Natural killer cell (primary cell): ENCODE measurements at places on chromosomes 4 and X. TPM values are rescaled to one million over a fixed set of nuclear protein-coding genes. Genes with fewer than 3 reads are reported as not detected.

PRRG3 gene
- not detected for total RNA-seq

NPY1R gene
- not detected for total RNA-seq

C4orf50 gene
- total RNA-seq: 0.63 TPM

CCDC158 gene
- total RNA-seq: not detected

UGT2B15 gene
- total RNA-seq: not detected

ERCC6L gene
- 0.54 TPM for total RNA-seq

FGFR3 gene
- not detected for total RNA-seq

HMX1 gene
- not detected for total RNA-seq

HELT gene
- total RNA-seq: not detected

KLHL13 gene
- total RNA-seq: 0.16 TPM

ADH4 gene
- total RNA-seq: not detected

- peak; percentile 21 for DNase-seq
Measured at GRCh38 chr4:6781561-6781960, 966 bp upstream of the KIAA0232 start.

DNA sequence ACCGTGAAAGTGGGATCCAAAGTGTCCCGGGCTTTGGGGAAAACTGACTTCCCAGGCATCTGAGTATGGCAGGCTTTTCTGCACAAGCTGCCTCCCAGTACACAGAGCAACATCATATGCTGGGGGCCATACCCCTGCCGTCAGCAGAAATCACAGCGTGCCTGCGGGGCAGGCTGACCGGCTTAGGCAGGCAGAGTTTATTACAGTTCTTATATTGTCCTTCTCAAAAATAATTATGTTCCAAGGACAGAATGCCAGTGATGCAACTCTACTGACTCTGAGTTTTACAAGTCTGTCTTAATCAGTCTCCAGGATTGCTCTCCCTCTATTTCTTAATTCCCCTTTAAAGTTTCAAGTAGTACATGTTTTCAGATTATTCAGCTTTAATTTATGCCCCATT is 37.0 kb downstream of the IL21 start:
- no peak for DNase-seq

- DNase-seq: no peak
Measured at GRCh38 chr4:137125011-137125410, 407.3 kb downstream of the PCDH18 start.

GRCh38 chrX:115892787-115893671 is 277.5 kb upstream of the AGTR2 start:
- no peak for DNase-seq

DNA sequence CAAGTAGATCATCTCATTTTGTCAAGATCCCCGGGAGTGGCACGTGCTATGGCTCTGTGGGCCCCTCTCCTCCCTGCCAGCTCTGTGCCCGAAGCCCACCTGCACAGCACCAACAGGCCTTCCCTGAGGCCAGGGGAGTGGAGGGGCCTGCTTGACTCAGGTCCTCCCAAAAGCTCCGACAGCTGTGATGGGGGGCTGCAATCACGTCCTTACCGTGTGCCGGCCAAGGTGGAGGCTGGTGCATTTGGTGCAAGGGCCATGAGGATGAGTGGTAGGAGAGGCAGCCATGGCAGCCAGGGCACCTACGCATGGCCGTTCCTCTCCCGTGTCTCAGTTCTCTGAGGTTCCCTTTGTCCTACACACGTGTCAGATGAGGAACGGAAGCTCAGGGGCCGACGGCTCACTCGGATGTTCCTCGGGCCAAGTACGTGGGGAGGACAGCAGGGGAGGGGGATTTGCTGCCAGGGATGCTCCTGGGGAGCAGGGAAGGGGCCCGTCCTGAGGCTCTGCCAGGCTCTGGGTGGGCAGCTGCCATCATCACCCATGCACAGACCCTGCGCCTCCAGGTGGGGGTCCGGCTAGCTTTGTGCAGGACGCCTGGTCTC is 95.8 kb downstream of the HMX1 start:
- no peak for DNase-seq

GRCh38 chr4:124276461-124276860 is 436.1 kb downstream of the ANKRD50 start:
- no peak for DNase-seq

GRCh38 chr4:185235843-185236503 is 26.6 kb downstream of the SNX25 start:
- no peak for DNase-seq

- DNase-seq: no peak
Measured at GRCh38 chrX:16577483-16578029, 72.4 kb upstream of the S100G start.

DNA sequence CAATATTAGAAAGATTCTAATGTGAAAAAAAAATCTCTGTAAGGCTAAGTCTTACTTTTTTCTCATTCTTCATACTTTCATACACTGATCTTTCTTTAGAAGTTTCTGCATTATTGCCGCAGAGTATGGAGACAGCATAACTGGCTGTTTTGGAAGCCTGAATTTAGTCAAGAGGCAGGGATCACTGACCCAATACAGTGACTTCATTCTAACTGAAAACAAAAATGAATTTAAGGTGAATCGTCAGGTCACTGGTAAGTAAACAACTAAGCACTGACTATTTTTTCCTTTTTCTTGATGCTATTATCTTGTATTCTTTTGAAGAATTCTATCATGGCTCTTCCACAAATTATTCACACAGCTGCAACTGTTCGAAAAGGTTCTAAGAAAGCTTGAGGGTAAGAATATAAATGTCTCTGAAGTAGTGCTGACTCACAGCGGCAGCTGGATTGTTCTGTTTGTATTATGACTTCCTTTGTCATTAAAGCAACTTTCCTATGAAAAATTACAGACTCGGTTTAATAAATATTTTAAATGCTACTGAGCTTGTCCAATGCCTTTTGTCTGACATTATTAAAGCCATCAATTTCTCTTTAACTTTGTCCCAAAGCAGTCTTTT is 609.3 kb downstream of the FSTL5 start:
- no peak for DNase-seq

GRCh38 chr4:15601862-15602261 is 53.3 kb downstream of the FBXL5 start:
- DNase-seq: no peak

- no peak for DNase-seq
Measured at GRCh38 chrX:84876876-84877275, 126.8 kb upstream of the APOOL start.

DNA sequence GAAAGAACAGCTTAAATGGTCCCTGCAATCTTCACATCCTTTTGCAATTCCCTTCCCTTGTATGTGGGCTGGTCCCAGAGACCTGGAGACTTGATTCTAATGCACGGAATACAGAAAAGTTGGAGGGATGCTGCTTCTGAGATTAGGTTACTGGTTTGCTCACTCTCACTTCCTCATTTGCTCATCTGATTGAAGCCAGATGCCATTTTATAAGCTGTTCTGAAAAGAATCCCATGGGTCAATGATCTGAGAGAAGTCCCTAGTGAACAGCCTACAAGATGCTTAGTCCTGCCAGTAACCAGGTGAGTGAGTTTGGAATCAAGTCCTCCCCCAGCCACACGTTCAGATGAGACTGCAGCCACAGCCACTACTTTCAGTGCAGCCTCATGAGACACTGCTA is 35.9 kb downstream of the MAGEA1 start:
- DNase-seq: no peak

- no peak for DNase-seq
Measured at GRCh38 chrX:11688201-11688600, 22.5 kb upstream of the ARHGAP6 start.

GRCh38 chrX:115232933-115233496 is 881 bp downstream of the LRCH2 start:
- DNase-seq: no peak

- DNase-seq: no peak
Measured at GRCh38 chr4:31791666-31792065, 1071.5 kb downstream of the PCDH7 start.

GRCh38 chr4:173525118-173526011 is 4.7 kb downstream of the HAND2 start:
- no peak for DNase-seq

- DNase-seq: no peak
Measured at GRCh38 chr4:145071560-145071959, 26.4 kb downstream of the ANAPC10 start.

DNA sequence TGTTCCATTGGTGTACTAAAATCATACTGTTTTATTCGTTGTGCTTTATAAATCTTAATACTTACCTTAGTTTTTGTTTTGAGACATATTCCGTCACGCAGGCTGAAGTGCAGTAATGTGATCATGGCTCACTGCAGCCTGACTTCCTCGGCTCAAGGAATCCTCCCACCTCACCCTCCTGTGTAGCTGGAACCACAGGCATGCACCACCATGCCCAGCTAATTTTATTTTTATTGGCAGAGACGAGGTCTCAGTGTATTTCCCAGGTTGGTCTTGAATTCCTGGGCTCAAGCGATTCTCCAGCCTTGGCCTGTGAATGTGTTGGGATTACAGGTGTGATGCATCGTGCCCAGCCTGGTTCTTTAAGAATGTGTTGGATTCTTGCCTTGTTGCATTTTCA is 24.4 kb upstream of the DCK start:
- DNase-seq: no peak

DNA sequence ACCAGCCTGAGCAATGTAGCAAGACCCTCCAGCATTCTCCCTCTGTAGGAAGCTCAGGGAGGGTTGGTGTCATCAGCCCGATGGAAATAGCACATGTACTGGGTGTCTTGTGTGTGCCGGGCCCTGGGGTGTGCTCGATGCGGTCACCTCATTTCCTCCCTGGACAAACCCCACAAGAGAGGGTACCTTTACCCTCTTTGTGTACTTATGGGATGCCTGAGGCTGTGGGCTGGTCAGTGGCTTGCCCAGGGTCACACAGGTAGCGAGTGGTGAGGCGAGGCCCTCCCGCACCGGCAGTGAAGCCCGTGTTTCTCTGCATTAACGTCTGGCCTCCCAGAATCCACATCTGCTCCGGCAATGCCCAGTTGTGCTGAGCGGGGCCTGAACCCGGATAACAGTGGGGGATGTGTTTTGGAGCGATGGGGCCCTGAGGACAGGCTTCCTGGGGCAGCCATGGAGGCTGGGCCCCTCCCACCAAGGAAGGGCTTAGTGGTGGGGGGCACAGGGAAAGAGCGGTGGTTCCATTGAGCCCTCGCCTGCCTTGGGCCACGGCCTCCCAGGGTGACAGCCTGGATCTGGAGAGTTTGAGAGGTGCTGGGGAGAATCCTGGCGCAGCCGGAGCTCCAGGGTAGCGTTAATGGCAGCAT is 8.1 kb downstream of the PSAPL1 start:
- peak; percentile 9 for DNase-seq

GRCh38 chrX:46262304-46262703 is 282.9 kb downstream of the ZNF674 start:
- DNase-seq: no peak

- DNase-seq: no peak
Measured at GRCh38 chr4:165351359-165352130, 24.1 kb downstream of the MSMO1 start.

DNA sequence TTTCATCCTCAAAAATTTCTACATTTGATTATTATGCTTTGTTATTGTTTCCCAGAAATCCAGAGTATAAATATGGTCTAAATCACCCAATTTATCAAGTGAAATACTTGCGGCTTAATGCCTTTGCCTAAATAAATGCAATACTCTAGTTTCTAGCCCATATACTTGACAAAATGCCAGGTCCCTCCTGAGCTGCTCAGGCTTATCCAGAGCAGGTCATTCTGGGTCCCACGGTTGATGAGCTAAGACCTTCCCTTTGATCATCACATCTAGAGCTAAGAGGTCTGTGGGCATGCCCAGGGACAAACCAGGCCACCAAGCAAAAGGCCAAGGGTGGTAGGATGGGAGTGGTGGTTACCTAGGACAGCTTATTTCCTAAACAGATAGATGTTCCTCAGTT is 180.1 kb downstream of the SMIM20 start:
- no peak for DNase-seq

DNA sequence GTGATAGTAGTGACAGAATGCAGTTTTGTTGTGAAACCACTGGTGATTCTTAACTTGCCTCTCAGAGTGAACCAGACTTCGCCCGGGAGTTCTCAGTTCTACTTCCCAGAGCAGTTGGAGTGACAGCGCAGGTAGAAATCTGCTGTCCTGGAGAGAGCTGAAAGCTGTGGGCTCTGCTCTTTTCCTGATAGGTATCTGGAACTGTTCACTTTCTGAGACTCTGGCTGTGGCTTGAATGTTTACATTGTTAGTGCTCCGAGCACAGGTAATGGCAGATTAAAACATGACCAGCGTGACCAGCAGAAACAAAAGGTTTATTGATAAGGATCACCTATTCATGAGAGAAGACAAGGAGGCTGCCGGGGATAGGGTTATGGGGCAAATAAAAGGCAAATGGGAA is 360.7 kb downstream of the BMPR1B start:
- DNase-seq: no peak

GRCh38 chr4:151389311-151389710 is 19.7 kb upstream of the FHIP1A start:
- DNase-seq: no peak

DNA sequence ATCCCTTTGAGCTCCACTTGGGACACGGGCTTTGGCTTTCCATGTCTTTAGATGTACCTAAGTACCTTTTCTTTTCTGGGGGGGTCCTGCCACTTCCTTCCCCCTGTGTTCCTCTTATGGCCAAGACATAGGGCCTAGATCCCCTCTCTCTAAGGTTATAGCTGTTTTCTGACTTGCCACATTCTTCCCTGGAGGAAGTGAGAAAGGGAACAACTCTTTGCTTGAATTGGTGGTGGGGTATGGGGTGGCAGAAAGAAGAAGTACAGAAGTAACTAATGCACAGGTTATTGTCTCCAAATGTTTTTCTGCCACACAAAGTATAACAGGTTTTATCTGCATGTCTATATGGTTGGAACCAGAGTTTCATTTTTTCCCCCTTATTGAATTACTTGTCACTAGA is 29.7 kb upstream of the DIPK2B start:
- DNase-seq: no peak

DNA sequence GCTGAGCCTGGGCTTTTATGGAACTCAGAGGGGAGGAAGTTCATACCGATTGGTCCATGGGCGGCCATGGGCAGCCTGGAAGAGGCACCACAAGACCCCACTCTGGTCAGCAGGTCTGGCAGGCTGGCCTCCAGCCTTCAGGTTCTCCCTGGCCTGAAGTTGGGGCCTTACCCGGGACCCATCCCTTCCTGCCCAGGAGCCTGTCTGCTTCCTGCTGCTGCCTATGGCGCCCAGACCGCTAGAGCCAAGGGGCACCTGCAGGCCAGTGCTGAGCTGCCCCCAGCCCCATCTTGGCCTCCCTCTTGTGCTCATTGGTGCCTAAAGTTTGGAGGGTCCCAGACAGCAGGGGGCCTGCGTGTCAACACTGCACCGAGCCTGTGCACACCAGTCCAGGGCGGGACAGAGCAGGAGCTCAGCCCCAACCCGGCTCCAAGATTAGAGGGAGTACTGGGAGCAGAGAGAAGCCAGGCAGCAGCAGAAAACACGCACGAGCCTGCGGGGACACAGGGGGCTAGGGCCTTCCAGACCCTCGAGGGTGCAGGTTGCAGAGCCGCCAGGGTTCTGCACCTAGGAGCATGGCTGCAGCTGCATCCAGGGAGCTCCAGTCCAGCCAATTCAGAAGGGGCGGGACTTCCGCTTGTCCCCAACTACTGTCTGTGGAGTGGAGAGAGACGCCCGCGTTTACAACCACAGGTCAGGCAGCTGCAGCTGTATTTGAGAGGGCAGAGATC is 30.7 kb upstream of the ZNF280C start:
- no peak for DNase-seq
